ENCODE measurements at places on chromosomes 7 and 10.

GRCh38 chr7:45075871-45076796, 12.6 kb downstream of the NACAD start:
- DNase-seq = no peak

- DNase-seq = no peak
Measured at GRCh38 chr7:66348531-66348930, 143.4 kb downstream of the TPST1 start.

DNA sequence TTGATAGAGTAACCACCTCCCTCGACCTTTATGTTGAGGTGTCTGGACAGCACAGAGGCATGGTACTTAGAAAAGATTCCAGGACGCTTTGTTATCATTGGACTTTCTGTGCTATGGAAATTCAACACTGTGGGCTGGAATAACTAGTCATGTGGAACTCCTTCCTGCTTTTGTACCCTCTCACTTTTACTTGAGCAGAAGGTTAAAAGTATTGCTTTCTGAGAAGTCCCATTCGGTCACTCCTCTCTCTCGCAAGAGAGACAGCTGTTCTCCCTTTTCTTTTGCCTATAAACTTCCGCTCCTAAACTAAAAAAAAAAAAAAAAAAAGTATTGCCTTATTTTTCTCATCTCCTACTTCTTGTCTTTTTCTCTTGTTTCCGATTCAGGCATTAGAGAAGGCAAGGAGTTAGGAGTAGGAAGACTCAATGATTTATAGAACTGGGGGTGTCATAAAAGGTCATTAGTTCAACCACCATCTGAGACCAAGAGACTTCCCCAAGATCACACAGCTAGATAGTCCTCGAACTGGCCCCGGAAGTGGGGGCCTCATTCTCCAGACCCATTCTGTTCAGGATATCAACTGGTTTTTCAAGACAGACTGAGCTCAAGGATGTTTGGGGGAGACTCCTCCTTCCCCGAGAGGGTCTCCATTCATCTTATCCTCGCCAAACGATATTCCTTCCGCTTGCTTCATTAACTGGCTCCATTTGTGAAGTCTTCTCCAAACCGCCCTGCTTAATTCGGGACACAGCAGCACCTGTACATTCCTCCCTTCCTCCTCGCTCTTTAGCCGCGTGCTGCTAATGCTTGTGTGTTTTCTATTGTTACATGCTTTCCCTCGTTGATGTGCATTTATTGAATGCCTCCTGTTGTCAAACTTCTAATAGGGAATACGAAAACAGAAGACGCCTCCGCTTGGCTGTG, 995 bp upstream of the INPP5F start:
- DNase-seq = peak; percentile 35

DNA sequence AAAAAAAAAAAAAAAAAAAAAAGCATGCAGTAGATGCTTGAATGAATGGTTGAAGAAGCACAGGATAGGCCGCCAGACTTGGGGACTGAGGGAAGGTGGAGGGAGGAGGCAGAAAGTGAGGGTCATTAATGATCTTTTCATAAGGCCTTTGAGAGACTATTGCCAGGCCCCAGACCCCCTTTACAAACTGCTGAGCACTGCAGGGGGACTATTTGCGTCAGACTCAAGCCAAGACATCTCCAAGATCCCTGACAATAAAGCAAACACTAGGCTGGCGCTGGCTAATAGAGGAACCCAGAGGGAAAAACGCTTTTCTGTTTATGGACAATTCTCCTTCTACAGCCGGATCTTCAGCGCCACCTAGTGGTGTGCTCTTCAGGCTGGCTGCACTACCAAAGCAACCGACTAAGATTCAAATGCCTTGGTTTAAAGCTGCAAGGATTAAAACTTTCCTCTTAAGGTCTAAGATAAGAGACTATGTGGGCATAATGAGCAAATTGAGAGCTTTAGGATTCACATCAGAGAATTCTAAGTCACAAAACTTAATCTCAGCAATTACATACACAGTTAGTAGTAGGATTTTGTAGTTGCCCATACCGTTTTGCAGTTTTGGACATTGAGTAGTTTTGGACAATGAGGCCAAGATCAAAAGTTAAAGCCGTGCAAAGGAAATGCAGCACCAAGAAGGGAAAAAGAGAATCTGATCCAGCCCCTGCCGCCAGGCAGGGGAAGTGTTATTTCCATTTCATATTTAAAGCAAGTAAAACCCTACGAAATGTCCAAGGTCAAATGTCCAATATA, 17.9 kb upstream of the AGK start:
- peak; percentile 76 for DNase-seq

- no peak for DNase-seq
Measured at GRCh38 chr7:27349621-27350020, 107.0 kb downstream of the EVX1 start.

DNA sequence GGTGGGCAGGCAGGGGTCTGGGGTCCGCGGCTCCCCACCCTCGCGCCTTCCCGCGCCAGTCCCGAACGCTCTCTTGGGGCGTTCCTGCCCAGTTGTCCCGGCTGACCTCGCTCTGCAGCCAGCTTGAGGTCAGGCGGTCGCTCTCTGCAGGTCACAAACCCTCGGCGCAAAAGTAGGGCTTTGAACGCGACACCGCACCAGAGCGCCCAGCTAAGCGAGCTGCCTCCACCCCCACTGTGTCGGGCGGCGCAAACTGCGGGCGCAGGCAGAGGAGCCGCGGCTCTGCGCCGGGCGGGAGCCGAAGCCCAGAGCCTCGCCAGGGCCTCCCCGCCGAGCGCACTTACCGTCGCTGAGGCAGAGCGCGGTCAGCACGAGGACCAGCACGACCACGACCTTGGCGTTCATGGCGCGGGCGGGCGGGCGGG, 284 bp downstream of the CXCL12 start:
- DNase-seq = no peak

GRCh38 chr7:131039355-131039762, 288.3 kb upstream of the MKLN1 start:
- no peak for DNase-seq

DNA sequence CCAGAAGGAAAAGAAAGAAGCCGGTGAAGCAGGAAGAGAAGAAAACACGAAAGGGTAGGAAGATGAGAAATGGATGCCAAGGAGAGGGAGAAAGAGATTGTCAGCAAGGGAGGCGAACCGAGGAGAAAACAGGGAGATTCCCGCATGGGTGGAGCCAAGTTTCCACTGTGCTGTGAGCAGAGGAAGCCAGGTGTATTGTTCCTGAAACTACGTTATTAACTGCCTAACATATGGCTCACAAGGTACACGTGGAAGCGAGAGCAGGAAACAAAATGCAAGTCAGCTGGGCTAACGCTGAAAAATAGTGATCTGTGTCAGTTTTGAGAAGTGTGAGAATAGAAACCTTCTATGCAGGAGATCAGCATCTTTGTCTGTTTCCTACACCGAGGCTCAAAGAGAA, 20.4 kb upstream of the HIPK2 start:
- DNase-seq = peak; percentile 31

- peak; percentile 28 for DNase-seq
Measured at GRCh38 chr10:117968354-117969182, 78.2 kb downstream of the RAB11FIP2 start.

DNA sequence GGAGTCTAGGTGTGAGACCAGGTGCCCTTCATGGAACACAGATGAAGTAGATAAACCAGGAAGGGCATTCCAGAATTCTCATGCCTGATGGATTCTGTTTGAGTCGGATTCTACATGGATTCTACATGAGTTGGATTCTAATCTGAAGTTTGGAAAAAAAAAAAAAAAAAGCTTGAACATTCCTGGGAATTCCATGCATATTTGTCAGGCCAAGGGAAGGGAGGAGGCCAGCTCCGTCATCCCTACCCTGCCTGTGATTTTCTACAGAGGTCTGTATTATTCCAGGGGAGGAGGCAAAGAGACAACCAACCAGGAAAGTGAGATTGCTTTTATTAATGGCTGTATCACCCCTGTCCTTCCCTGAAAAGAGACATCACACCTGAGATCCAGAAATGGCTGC, 27.8 kb upstream of the EBLN1 start:
- no peak for DNase-seq

GRCh38 chr7:144529269-144529926, 125.9 kb upstream of the NOBOX start:
- DNase-seq = no peak

DNA sequence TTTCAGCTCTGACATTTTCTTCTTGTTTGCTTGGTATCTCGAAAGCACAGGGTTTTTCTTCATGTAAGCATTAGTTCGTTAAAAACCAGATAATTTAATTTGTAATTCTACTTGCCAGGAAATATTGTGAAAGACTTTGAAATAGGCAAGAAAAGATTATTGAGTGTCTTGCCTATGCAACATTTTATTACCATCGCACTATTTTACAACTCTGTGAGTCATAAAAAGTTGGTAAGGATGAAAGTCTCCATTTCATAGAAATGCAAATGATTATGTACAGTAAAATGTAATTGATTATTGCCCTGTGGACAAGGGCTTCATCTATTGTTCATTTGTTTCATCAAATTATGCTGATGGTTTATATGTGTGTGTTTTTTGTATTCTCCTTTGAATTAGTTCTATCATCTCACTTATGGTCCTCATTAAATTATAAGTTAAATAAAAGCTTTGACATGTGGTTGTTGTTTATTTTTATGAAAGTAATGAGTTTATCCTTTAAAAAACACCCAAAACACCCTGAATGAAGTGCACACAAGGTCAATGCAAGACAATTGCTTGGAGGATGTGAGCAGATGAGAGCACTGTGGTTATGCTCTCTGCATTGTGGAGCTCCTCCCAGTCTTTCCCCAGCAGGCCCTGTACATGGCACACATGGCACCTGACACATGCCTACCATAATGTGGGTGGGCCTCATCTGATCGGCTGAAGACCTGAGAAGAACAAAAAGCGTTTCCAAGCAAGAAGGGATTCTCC, 230.8 kb downstream of the CXCL12 start:
- DNase-seq = peak; percentile 33

GRCh38 chr7:98668255-98668654, 51.2 kb downstream of the NPTX2 start:
- no peak for DNase-seq

DNA sequence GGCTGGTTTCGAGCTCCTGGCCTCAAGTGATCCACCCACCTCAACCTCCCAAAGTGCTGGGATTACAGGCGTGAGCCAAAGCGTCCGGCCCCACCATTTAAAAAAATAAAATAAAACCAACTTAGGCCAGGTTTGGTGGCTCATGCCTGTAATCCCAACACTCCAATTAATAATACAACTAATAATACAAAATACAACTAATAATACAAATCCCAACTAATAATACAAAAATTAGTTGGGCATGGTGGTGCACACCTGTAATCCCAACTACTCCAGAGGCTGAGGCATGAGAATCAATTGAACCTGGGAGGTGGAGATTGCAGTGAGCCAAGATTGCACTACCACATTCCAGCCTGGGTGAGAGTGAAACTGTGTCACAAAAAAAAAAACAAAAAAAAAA, 27.6 kb downstream of the CEP41 start:
- no peak for DNase-seq

- no peak for DNase-seq
Measured at GRCh38 chr10:72574636-72575035, 51.2 kb downstream of the MICU1 start.

- no peak for DNase-seq
Measured at GRCh38 chr7:51444936-51445335, 128.3 kb upstream of the COBL start.

- no peak for DNase-seq
Measured at GRCh38 chr10:43676331-43676730, 27.6 kb upstream of the ZNF32 start.

DNA sequence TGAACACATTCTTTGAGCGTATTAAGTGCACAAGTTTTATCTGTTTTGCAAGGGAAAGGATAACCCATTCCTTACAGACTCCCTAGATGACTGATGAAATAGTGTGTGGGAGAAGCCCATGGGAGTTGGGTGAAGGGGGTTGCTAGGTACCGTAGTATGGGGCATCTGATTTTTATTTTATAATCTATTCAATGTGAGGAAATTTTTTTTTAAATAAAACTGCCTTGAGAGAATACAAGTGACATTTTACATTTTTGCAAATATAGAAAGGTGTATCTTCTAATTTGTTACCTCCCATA, 1.4 kb downstream of the BTAF1 start:
- no peak for DNase-seq

- DNase-seq = no peak
Measured at GRCh38 chr7:116348346-116348745, 138.0 kb downstream of the TES start.

DNA sequence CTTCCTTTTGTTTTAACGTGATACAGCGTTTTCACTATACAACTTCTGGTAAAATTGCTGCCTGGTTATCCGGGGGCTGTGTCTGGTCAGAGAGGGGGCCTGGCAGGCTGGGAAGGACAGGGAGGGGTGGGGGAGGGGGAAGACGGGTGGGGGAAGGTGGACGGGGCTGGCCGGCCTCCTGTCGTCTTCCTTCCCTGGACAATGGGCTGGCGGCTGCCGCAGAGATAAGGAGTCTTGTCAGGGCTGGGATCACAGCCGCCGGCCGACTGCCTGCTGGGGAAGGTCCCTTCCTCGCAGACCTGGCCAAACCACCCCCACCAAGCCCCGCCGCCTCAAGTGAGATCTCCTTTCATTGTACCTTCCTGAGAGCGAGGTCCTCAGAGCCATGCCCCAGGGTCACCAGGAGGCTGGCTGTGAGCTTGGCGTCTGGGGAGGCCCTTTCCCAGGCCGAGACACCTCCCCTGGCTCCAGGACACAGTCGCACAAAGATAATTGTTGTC, 151.2 kb upstream of the TNRC18 start:
- DNase-seq = no peak

- DNase-seq = peak; percentile 96
Measured at GRCh38 chr7:142908921-142909890, 23.7 kb upstream of the TRPV6 start.

DNA sequence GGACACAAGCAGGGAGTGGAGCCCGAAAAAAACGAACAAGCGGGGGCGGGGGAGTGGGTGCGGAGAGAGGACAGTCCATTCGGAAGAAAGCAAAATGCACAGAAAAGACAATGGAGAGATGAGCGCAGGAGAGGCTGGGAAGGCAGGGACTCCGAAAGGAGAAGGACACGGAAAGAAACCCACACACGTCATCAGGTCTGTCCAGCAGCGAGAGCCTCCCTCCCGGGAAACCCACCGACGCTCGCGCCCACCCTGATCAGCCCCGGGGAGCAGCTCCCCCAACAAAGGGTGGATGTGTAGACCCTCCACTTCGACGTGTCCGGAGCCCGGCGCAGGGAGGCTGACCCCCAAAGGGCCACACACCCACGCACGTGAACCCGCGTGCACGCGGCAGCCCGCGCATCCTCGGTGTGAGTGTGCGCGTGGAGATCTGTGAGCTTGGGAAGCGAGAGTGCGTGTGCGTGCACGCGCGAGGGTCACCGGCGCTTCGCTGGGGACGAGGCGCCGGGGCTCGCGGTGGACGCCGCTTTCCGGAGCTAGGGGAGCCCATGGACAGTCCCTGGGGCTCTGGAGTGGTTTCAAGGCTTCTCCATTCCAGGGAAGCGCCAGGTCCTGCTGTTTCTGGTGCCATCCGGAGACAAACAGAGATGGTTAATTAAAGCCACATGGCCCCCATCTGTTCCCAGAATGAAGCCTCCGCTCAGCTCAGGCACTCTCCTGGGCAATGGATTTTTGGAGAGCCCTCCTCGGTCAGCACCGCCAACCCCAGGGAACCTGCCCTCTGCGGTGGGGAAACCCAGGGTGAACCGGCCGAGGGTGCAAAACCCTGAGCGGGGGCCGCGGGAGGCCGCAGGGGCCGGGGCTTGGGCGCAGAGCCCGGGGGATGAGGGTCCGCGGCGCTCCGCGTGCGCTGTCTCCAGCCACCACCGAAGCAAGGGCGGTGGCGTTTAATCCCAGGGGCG, 916 bp downstream of the LAMB1 start:
- DNase-seq = peak; percentile 71
